IPS-NIHi11 (cell line): ENCODE measurements at places on chromosomes 7 and 10.
A peak's percentile ranks its signal among the peaks of the same experiment; 100 is the strongest.

GRCh38 chr7:147571436-147572185, 1019.0 kb upstream of the C7orf33 start:
- no peak for DNase-seq

DNA sequence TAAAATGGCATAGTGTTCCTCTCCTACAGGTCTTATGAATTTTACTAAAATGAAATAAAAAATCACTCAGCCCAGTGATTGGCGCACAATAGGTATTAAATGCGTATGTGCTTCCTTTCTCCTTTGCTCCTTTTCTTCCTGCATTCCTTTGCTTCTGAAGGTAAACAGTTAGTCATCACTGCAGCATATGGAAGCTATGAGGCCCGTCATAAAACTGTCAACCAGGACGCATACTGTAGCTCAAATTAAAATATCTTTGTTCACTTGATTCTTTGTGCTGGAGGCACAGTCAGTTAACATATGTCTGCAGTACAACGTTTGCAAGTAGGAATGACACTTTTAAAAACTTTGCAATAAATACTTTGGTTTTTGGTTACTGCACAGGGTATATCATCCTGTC, 374.7 kb downstream of the TCERG1L start:
- no peak for DNase-seq

DNA sequence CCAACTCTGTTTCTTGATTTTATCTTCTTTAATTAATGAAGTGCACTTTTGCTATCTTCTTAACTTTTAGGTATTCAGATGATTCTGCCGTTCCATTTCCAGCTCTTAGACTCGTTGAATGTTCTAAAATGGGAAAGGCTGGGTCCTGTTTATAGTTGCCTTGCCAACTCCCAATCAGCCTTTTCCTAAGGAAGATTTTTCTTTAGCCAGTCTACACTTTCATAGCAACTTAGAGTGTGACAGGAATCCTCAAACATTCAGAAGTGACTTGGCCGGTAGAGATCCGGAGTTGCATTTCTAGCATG, 23.0 kb upstream of the TRIL start:
- no peak for DNase-seq

DNA sequence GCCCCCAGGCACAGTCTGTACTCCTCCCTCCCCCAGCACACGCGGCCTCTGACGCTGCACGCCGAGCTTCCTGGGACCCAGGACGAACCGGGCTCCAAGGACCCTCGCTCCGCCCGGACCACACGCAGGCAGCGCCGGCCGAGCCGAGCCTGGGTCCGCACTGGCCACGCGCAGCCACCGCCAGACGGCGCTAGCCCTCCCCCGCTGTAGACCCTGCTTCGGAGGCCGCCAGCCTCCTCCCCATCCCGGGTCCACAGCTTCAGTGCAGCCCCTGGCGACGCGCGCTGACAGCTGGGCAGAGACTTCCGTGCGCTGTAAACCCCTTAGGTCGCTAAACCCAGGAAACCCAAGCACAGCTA, 936 bp upstream of the TCERG1L start:
- DNase-seq: peak; percentile 79

DNA sequence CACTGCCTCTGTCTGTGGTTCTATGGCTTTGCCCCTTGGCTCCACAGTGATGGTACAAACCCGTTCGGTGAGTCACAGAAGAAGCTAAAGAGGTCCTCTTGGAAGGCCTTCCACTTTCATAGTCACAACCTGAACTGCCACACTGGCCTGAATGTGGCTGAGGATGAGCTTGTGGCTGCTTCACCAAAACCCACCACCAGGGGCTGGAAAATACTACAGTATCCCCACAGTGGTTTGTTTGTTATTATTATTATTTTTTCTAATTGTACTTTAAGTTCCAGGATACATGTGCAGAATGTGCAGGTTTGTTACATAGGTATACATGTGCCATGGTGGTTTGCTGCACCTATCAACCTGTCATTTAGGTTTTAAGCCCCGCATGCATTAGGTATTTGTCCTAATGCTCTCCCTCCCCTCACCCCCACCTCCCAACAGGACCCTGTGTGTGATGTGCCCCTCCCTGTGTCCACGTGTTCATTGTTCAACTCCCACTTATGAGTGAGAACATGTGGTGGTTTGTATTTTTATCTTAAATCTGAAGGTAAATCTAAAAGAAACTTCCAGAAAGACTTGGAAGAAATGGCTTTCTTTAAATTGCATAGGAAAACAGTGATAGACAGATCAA, 160.8 kb upstream of the NPSR1 start:
- peak; percentile 42 for DNase-seq

GRCh38 chr10:1488970-1489548, 248.3 kb downstream of the ADARB2 start:
- DNase-seq: no peak

DNA sequence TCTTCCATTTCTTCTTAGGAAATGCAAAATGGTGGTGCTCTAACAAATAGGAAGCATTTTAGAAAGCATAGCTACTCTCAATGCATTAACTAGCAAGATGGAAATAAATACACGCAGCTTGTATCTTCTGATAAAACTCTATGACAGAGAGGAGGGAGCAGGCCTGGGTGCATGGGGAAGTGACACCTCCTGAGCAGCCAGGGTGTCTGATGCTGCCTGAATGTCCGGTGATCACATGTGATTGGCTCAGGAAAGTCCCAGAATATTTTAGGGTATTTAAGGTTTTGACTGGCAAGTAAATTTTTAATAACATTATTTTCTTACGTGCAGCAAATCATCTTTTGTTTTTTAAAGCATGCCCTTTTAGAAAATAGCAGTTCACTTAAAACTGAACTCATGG, 261.0 kb upstream of the KLF6 start:
- no peak for DNase-seq
